ENCODE measurements at places on chromosomes 6 and 20. TPM values are rescaled to one million over a fixed set of nuclear protein-coding genes. Genes with fewer than 3 reads are reported as not detected.

The ARHGAP40 gene
- not detected for total RNA-seq

The AKAP7 gene
- total RNA-seq: 7.0 TPM

The SPEF1 gene
- not detected for total RNA-seq

The MTFR2 gene
- total RNA-seq: 10.3 TPM

The THBD gene
- 0.07 TPM for total RNA-seq

The BIRC7 gene
- not detected for total RNA-seq

The LAMP5 gene
- not detected for total RNA-seq

The SOBP gene
- total RNA-seq: not detected

The ERVFRD-1 gene
- total RNA-seq: not detected

The ENPP5 gene
- not detected for total RNA-seq

The SLC22A2 gene
- 1.2 TPM for total RNA-seq

The COX4I2 gene
- not detected for total RNA-seq

The TRIM27 gene
- 59.1 TPM for total RNA-seq

The ANKRD66 gene
- not detected for total RNA-seq

The PLN gene
- not detected for total RNA-seq

The COL9A3 gene
- 1.9 TPM for total RNA-seq

The C6orf141 gene
- total RNA-seq: 21.5 TPM

The SOX18 gene
- total RNA-seq: 1.9 TPM

The TGM3 gene
- total RNA-seq: not detected

The PHACTR1 gene
- 0.55 TPM for total RNA-seq

The RNF182 gene
- total RNA-seq: 10.6 TPM

The PCED1A gene
- total RNA-seq: 13.2 TPM

The VSX1 gene
- total RNA-seq: not detected

The OSER1 gene
- total RNA-seq: 69.9 TPM

The ENPP4 gene
- total RNA-seq: not detected

The RPS10 gene
- 1,978 TPM for total RNA-seq

The C6orf52 gene
- total RNA-seq: 16.5 TPM

The HTR1E gene
- total RNA-seq: not detected

The ZFP57 gene
- not detected for total RNA-seq

The ADGB gene
- total RNA-seq: not detected

The SCUBE3 gene
- total RNA-seq: 0.88 TPM

The GINM1 gene
- total RNA-seq: 66.3 TPM

The DEFB124 gene
- not detected for total RNA-seq

The LCA5 gene
- total RNA-seq: 1.7 TPM

The FRK gene
- 0.05 TPM for total RNA-seq

The SLC22A1 gene
- 0.17 TPM for total RNA-seq

The GPLD1 gene
- total RNA-seq: 0.36 TPM

The ERGIC3 gene
- total RNA-seq: 258 TPM

The MPIG6B gene
- not detected for total RNA-seq

The ARMC12 gene
- 0.24 TPM for total RNA-seq

The TAP2 gene
- total RNA-seq: 25.0 TPM

The BACH2 gene
- total RNA-seq: 0.65 TPM

The LAMA2 gene
- total RNA-seq: 4.3 TPM

The TINAG gene
- not detected for total RNA-seq

The CST5 gene
- total RNA-seq: not detected

The SLC22A3 gene
- 0.10 TPM for total RNA-seq

The MRPL2 gene
- 30.7 TPM for total RNA-seq

The KCNK15 gene
- not detected for total RNA-seq

The FNDC1 gene
- 0.02 TPM for total RNA-seq

The RGS19 gene
- 29.3 TPM for total RNA-seq

The SAMD3 gene
- 0.07 TPM for total RNA-seq

The BTNL2 gene
- total RNA-seq: not detected

The SIRPD gene
- not detected for total RNA-seq

The CAPN11 gene
- not detected for total RNA-seq

The SLC32A1 gene
- not detected for total RNA-seq

The COL12A1 gene
- 9.0 TPM for total RNA-seq

The ADGRF1 gene
- not detected for total RNA-seq

The SCRT2 gene
- not detected for total RNA-seq

The PHACTR3 gene
- not detected for total RNA-seq

Data from A172 (cell line).